ENCODE measurements at places on chromosomes 3 and 15.
A peak's percentile ranks its signal among the peaks of the same experiment; 100 is the strongest.

GRCh38 chr15:47607695-47608094, 109.6 kb upstream of the SEMA6D start:
- no peak for DNase-seq

- no peak for DNase-seq
These were observed 539.5 kb downstream of the ZPLD1 start for GRCh38 chr3:102974333-102974732.

DNA sequence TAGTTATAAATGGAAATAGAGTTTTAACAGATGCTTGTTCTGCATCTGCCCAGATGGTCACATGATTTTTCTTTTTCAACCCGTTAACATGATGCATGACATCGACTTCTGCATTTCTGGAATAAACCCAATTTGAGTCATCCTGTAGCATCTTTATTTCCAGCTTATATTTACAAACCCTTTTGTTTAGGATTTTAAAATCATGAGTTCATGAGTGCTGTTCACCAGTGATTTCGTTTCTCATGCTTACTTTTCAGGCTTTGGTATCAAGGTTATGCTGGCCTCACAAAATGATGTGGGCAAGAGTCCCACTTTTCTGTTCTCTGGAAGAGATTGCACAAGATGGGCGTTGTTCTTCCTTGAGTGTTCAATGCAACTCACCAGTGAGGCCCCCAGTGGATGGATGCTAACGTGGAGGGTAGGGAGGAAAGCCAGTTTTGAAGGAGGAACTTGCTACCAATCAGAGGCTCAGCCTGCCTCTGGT, 5.2 kb downstream of the HRH1 start:
- no peak for DNase-seq

- no peak for DNase-seq
These were observed 126.9 kb upstream of the STRIT1 start for GRCh38 chr3:155420406-155420805.

DNA sequence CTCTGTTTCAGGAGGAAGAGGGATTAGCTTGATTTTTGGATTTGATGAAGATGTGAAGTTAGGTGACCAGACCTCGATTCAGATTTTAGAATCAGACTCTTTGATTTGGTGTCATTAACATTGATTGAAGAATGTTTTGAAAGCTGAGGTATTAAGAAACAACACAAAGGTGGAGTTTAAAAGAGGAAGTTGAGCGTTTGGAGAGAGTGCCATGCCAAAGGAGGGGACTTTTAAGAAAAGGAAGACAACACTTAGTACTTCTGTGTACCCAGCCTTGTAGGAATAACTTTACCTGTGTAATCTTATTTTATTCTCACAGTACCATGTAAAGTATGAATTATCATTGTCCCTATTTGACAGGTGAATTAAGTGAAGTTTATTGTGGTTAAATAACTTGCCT, 34.4 kb downstream of the PPARG start:
- DNase-seq: no peak

- peak; percentile 38 for DNase-seq
These were observed 129.8 kb downstream of the NSMCE3 start for GRCh38 chr15:29139540-29140459.

- no peak for DNase-seq
These were observed 229.2 kb upstream of the ZPLD1 start for GRCh38 chr3:102205647-102206046.

- DNase-seq: no peak
These were observed 46.5 kb upstream of the CLDN18 start for GRCh38 chr3:137963463-137963862.

GRCh38 chr3:21785765-21786437, 34.9 kb upstream of the ZNF385D start:
- DNase-seq: peak; percentile 10

DNA sequence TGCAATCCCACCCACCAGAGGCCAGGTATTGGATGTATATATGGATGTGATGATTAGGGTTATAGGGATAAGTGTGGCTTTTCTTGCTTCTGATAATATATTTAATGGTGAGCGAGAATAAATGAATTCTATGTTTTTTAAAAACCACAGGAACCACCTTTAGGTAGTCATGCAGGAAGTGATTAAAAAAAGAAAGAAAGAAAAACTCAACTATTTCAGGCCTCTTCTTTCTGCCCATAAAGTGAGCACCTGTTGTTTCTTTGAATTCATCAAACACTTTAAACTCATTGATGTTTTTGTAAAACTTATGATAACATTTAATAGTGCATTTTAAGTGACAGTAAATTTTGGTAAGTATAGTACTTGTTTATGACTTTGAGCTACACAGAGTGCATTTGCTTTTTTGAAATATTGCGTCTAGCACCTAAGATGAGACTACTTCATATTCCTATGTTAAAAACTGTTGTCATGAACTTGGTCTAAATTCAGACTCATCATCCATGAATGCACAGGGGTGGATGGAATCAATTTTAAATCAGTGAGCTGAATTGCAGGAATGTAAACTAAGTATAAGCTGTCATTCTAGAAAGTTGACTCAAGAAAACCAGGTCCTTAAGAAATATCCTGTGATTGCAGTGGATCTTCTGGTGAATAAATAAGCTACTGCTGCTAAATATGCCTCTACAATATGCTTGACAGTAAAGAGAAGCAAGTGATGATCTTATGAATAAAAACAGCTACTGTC, 764.4 kb upstream of the NECTIN3 start:
- no peak for DNase-seq

GRCh38 chr3:30522476-30522875, 83.9 kb upstream of the TGFBR2 start:
- no peak for DNase-seq

- DNase-seq: no peak
These were observed 25.2 kb upstream of the SLC4A7 start for GRCh38 chr3:27509376-27509775.

DNA sequence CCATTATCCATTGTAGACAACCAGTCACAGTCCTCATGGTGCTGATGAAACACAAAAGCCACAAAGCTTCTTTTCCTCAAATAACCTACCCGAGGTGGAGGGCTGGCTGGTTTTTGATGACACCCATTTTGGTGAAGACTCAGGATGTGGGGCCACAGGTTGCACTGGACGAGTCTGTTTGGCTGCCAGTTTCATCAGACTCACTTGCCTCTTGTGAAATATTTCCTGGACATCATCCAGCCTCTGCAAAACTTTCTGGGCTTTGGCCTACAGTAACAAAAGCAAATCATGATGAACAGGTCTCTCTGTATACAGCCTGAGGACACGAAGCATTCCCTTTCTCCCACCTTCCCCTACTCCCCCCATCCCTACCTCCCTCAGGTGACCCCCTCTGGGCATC, 42.2 kb downstream of the B3GNT5 start:
- peak; percentile 55 for DNase-seq

All from lung microvascular endothelial cell (primary cell).